Endothelial cell (in vitro differentiated cells): ENCODE measurements at places on chromosomes 12 and 14. TPM values are rescaled to one million over a fixed set of nuclear protein-coding genes. Genes with fewer than 3 reads are reported as not detected.

RNASE1 gene
- 31.6 TPM for total RNA-seq

DNA sequence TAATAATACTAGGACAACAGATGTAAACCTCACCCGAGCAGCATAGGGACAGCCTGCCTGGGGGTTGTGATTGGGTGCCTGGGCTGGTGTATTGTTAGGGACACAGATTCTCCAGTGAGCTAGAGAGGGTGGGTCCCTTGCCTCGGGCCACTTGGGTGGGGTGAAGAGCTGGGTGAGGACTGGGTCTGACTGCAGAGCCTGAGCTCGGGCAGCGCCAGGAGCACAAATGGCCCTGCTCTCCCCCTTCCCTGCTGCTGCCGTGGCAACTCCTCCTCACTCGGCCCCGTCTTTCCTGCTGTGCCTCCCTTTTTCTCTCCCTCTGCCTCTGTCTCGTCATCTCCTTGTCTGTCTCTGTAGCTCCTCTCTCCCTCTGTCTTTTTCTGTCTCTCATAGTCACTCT, 115.4 kb downstream of the GLT1D1 start:
- no peak for DNase-seq
- H3K27ac ChIP-seq = no peak overlapping the region
- no peak overlapping the region for H3K4me3 ChIP-seq
- peaks cover 11% of the 10 kb centered on the region for H3K36me3 ChIP-seq
- peaks cover 20% of the 10 kb centered on the region for H3K27me3 ChIP-seq

DNA sequence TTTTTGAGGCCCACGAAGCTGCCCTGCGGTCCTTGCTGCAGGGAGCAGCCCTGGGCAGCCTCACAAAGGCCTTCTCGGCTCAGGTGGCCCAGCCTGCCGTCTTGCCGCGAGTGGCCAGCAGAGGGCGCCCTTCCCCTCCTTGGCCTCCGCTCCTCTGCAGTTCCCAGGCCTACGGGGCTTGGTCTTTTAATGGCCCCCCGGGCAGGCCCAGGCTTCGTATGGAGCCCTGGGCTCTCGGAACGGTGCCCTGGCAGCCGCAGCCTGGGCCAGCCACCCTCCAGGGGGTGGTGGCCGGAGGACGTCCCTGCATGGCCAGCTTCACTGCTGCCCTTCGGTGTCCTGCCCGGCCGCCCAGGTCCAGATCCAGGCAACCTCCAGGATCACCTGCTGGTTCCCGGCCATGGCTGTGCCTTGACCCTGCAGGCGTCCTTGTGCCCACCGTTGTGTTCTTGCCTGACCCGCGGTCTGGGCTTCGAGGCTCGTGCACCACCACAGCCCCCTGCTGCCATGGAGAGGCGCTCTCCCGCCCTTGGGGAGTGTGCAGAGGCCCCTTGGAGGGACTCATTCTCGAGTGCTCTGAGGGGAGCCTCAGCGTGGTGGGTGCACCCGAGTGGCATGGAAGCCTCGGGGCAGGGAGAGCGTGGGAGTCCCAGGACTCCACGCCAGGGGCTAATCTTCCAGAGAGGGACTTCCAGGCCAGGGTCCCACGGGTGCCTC, 9.4 kb downstream of the ASPG start:
- H3K4me3 ChIP-seq = no peak overlapping the region
- H3K27ac ChIP-seq = no peak overlapping the region
- no peaks in the 10 kb centered on the region for H3K36me3 ChIP-seq
- peak; percentile 94 for DNase-seq
- H3K27me3 ChIP-seq = peaks cover 4% of the 10 kb centered on the region
- no peaks in the 10 kb centered on the region for H3K4me1 ChIP-seq

- H3K4me3 ChIP-seq = no peak overlapping the region
- H3K27me3 ChIP-seq = peaks cover 5% of the 10 kb centered on the region
- no peak overlapping the region for H3K27ac ChIP-seq
- no peaks in the 10 kb centered on the region for H3K4me1 ChIP-seq
- DNase-seq = no peak
- no peaks in the 10 kb centered on the region for H3K36me3 ChIP-seq
These were observed 85.8 kb downstream of the DNAH10 start for GRCh38 chr12:123847876-123848275.

DNA sequence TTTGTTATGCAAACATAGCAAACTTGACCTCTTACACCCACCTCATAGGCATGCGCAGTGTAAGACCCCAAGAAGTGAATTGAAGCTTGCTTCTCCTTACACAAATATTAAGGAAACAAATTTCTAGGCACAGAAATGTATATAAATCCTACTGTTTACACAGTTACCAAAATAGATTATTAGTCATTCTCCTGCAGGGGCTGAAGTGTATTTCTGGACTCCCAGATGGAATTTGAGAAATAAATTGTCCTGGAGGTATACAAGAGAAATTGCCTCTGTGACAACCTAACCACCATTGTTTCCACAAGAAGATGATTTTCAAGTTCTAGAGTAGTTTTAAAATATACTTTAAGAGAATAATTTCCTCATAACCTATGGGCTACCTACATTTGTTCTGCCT, 656.0 kb upstream of the MDGA2 start:
- H3K36me3 ChIP-seq = no peaks in the 10 kb centered on the region
- no peaks in the 10 kb centered on the region for H3K4me1 ChIP-seq
- H3K4me3 ChIP-seq = no peak overlapping the region
- no peak for DNase-seq

RBM19 gene
- total RNA-seq = 27.4 TPM

DNA sequence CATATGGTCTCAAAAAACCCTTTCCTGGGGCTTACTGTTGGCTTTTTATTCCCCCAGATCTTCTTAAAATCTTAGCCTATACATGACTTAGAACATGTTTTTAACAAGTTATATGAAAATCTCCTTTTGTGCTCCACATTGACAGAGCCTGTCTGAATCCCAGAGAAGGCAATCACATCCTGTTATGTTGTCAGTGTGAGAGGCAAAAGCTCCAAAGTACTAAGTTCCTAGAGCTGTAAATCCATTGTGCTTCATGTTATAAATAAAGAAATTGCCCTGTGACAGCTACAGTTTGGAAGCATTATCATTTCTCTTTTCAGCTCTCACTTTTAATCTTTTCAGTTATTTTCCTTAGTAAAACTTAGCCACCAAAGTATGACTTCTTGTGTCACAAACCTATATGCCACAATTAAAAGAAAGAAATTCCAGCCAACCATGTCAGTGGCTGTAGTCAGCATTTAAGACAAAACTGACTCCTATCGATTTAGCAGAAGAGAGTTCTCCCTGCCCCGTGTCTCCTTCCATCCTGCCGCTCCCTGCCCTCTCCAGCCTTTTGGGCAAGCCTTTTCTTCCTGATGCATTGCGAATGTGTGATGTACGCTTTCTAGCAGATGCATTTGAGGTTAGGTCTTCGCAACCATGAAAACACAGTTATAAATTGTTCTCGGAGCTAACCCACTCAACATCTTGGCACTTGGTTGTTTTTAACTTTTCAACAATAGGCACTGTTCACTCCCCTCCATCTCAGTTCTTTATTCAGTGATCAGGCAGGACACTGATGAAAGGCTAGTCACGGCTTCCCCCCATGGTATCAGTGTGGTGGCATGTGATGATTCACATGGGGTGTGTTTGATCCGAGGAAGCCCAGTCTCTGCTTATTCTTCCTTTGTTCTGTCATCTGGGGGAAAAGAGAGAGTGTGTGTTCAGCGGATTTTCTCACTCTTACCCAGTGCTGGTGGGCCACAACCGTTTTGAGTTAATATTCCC, 143.5 kb downstream of the SSPN start:
- peaks cover 21% of the 10 kb centered on the region for H3K4me1 ChIP-seq
- H3K27me3 ChIP-seq = no peaks in the 10 kb centered on the region
- H3K27ac ChIP-seq = no peak overlapping the region
- no peak overlapping the region for H3K4me3 ChIP-seq
- H3K36me3 ChIP-seq = peaks cover 3% of the 10 kb centered on the region

DNA sequence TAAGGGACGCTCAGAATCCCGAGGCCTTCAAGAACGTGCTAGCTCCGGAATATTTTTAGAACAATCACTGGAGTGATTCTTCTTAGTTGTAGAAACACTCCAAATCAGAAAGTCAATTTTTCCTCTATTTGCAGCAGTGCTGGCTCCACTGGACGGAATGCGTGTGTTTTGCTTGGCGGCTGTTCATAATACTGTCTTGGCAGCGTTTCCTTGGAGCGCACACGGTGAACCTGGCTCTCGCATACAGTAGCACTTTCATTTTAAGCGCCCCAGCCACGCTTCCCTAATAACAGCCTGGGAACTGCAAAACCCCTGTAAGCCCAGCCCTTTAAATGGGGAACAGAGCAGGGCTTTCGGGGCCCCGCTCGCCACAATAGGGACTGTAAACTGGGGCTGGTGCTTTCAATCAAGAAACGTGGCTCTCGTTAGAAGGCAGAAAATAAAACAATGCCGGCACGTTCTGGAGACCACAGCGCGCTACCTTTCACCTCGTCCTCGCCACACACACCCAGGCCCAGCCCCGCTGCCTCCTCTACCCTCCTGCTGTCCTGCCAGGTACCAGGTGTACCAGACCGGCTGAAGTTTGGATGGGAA, 79.9 kb downstream of the BCL11B start:
- no peaks in the 10 kb centered on the region for H3K27me3 ChIP-seq
- no peaks in the 10 kb centered on the region for H3K36me3 ChIP-seq
- no peak overlapping the region for H3K4me3 ChIP-seq
- no peak for DNase-seq

- no peak overlapping the region for H3K4me3 ChIP-seq
- H3K27ac ChIP-seq = no peak overlapping the region
- H3K4me1 ChIP-seq = peaks cover 8% of the 10 kb centered on the region
- no peaks in the 10 kb centered on the region for H3K36me3 ChIP-seq
These were observed 465.3 kb upstream of the TBX3 start for GRCh38 chr12:115149279-115149678.

GRCh38 chr12:92055877-92056276, 89.8 kb downstream of the BTG1 start:
- no peak overlapping the region for H3K4me3 ChIP-seq
- no peak overlapping the region for H3K27ac ChIP-seq
- H3K4me1 ChIP-seq = no peaks in the 10 kb centered on the region
- DNase-seq = no peak
- H3K36me3 ChIP-seq = no peaks in the 10 kb centered on the region

SLC10A1 gene
- total RNA-seq = not detected

GRCh38 chr14:44653641-44654040, 146.6 kb upstream of the FSCB start:
- H3K36me3 ChIP-seq = no peaks in the 10 kb centered on the region
- no peak overlapping the region for H3K27ac ChIP-seq
- peaks cover 2% of the 10 kb centered on the region for H3K27me3 ChIP-seq
- no peak for DNase-seq

DNA sequence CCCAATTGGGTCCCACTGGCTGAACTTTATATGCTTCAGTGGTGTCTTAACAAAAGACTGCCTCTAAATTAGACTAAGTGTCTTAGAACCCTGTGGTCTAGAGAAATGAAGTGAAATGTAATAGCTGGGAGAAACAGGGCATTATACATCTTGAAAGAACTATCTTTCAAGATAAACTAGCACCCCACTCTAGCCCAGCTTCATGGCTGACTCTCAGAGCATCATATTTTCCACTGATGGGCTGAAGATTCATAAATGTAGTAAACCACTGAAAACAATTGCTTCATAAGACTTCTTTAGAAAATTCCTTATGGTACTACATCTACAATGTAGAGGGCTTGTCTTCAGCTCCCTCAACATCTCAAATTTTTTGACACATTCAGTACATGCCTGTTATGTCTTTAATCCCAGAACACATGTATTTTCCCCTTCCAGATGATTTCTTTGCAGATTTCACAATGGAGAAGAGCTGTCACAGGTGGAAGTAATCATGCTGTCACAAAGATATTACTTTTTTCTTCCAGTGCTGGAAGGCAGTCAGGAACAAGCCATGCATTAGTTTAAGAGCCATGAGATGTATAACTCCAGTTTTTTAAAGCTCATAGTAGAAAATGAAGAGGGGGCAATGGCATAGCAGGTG, 48.5 kb downstream of the IFNG-AS1 start:
- no peaks in the 10 kb centered on the region for H3K36me3 ChIP-seq
- no peaks in the 10 kb centered on the region for H3K27me3 ChIP-seq

- H3K4me1 ChIP-seq = peaks cover 15% of the 10 kb centered on the region
- H3K27ac ChIP-seq = no peak within 1 kb of the TSS
- H3K36me3 ChIP-seq = no peaks in the 10 kb centered on the region
- DNase-seq = no peak
- H3K27me3 ChIP-seq = peaks cover 13% of the 10 kb centered on the region
These were observed at the start of gene GZMH for GRCh38 chr14:24609655-24610344. Gene GZMH, minus strand, starts transcription at chr14:24609685. Its CDS starts 72 bp downstream, at chr14:24609613.

IKZF4 gene
- total RNA-seq = 3.0 TPM

DNA sequence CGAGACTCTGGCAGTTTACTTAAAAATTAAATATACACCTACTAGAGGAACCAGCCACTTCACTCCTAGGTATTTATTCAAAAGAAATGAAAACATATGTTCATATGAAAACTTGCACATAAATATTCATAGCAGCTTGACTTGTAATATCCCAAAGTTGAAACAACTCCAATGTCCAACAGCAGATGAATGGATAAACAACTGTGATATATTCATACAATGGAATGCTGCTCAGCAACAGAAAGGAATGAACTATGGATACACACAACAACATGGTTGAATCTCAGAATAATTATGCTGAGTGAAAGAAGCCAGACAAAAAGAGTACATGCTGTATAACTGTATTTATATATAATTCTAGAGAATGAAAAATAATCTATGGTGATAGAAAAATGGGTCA, 53.4 kb upstream of the DACT1 start:
- peaks cover 1% of the 10 kb centered on the region for H3K27me3 ChIP-seq
- H3K4me3 ChIP-seq = no peak overlapping the region
- H3K36me3 ChIP-seq = no peaks in the 10 kb centered on the region
- no peaks in the 10 kb centered on the region for H3K4me1 ChIP-seq
- no peak overlapping the region for H3K27ac ChIP-seq

GRCh38 chr12:52042706-52043385, 8.4 kb upstream of the NR4A1 start:
- H3K27ac ChIP-seq = no peak overlapping the region
- H3K4me3 ChIP-seq = no peak overlapping the region
- no peaks in the 10 kb centered on the region for H3K36me3 ChIP-seq
- no peak for DNase-seq
- peaks cover 14% of the 10 kb centered on the region for H3K27me3 ChIP-seq
- H3K4me1 ChIP-seq = peaks cover 13% of the 10 kb centered on the region

DNA sequence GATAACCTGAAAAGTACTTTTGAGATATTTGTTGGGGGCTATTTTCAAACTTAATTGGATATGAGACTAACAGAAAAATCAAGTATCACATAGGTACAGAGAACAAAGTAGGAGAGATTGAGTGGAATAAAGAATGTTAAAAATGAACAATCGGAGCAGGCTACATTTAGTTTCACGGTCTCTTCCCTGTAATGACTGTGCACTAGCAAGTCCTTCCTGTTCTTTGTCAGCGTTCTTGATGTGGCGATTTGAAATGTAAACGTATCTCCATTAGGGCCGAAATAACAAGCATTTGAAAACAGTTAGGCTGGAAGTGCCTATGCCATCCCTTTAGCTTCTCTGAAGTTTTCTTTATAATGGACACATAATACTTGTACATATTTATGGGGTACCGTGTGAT, 31.0 kb downstream of the SLC25A29 start:
- DNase-seq = no peak
- peak overlapping the region; percentile 70 for H3K27ac ChIP-seq
- peaks cover 29% of the 10 kb centered on the region for H3K4me1 ChIP-seq
- no peak overlapping the region for H3K4me3 ChIP-seq
- H3K27me3 ChIP-seq = peaks cover 2% of the 10 kb centered on the region

CHD8 gene
- 144 TPM for total RNA-seq
